C1 segment of cervical spinal cord (tissue), 14 donors: ENCODE measurements at places on chromosomes 11 and 22.

GRCh38 chr11:105609341-105609781 is 512 bp upstream of the GRIA4 start:
- DNase-seq, result peak; percentile 16

GRCh38 chr22:40720538-40721256 is 41.4 kb downstream of the MCHR1 start:
- DNase-seq, result no peak

DNA sequence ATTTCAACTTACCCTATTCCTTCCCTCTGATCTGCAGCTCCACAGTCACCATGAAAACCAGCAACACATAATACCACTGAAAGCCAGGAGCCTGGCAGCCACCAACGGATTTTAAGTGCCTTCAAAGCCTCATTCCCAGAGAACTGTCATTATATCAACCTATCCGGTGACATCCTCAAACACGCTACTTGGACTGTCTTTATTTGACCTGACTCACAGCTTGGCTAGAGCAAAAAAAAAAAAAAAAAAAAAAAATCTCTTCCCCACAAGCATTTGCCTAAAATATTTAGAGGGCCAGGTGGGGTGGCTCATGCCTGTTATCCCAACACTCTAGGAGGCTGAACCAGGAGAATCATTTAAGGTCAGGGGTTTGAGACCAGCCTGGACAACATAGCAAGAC is 32.4 kb upstream of the ARHGAP32 start:
- DNase-seq, result no peak

- DNase-seq, result no peak
These were observed 3.8 kb downstream of the CSNK1E start for GRCh38 chr22:38313384-38313955.

DNA sequence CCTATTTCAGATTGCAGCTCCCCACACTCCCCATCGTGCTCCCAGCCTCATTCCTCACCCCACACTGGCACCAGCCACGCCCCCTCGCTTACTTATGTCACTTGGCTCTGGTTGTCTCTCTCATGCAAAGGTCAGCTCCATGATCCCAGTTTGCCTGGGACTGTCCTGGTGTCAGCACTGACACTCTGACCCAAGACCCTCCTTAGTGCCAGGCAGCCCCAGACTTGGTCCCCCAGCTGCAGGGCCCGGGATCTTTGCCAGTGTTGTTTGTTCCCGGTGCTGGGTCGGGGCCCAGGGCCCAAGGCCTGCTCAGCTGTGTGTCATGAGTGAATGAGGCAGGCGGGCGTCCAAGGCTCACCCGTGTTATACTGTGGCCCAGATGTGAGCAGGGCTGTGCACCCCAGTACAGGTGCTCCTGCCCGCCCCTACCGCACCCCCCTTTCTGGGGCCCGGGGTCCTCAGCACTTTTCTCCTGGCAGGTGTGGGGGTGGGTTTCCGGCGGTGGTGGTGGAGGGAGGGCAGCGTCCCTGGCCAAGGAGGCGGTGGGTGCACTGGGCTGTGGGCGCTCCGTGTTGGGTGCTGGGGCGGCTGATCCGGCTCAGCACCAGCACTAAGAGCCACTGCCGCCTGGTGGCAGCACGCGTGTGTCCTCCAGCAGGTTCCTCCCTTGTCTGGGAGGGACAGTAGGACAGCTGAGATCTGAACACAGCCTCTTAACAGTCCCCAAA is 19.5 kb downstream of the IL17REL start:
- peak; percentile 69 for DNase-seq

- DNase-seq, result no peak
These were observed 65.6 kb downstream of the SHANK2 start for GRCh38 chr11:71186806-71187205.

GRCh38 chr11:79414644-79415317 is 26.0 kb downstream of the TENM4 start:
- DNase-seq, result no peak

DNA sequence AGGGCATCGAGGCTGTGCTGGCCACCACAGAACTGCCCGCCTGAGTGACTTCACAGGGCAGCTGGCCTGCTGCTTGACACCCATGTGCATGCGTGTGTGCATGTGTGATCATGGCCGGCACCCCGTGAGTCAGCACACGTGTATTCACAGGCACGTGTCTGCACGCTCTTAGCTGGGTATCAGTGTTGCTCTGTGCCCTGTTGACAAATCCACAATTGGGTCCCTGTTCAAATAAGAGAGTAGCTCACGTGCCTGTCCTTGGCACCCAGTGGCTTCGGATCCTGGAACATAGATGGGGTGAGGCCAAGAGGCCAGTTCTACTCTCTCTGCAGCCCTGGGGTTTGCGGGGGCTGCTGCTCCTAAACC is 14.0 kb downstream of the B3GAT1 start:
- DNase-seq, result peak; percentile 45

DNA sequence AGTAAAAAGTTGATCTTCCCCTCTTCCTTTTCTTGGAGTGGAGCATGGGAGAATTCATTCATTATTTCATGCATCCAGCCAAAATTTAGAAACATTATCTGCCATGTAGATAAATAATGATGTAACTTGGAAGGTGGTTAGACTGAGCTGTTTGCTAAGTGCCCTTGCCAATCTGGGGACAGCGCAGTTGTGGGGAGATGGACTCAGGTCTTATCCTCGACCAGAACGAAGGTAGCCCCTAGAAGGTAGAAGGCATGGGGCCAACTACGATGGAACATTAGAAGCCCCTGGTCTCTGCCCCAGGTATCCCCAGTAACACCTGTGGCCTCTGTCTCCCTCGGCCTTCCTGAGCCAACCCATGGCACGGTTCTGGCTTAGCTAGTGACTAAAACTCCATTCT is 53.0 kb upstream of the TIMP3 start:
- DNase-seq, result no peak

DNA sequence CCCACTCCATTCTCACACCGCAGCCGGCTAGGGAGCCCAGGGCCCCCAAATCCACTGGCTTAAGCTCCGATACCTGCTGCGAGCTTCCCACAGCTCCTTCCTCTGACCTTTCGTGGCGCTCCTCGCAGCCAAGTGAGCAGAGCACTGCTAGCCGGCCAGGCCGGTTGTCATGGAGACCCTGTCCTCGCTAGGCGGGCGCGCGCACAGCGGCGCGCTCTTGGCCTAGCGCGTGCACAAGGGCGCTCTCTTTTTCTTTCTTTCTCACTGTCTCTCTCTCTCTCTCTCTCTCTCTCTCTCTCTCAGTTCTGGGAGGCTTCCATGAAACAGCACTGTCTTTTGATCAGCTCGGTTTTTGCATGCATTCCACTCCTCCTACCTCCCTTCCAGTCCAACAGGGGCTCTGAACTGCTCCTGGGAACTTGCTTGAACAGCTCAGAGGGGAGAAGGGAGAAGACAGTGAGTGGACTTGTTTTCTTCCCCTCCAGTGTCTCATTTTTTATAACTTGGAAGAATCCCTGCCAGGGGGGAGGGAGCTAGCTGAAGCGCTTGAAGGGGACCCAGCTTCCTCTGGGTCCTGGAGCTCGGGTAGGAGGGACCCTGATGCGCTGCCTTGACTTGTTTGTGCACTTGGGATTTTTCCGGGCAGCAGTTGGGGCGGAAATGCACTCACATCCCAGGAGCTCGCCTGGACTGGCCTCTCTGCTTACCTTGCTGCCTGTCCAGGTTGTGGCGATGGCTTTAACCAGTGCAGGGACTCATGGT is 100.3 kb upstream of the AKIP1 start:
- DNase-seq, result peak; percentile 49

DNA sequence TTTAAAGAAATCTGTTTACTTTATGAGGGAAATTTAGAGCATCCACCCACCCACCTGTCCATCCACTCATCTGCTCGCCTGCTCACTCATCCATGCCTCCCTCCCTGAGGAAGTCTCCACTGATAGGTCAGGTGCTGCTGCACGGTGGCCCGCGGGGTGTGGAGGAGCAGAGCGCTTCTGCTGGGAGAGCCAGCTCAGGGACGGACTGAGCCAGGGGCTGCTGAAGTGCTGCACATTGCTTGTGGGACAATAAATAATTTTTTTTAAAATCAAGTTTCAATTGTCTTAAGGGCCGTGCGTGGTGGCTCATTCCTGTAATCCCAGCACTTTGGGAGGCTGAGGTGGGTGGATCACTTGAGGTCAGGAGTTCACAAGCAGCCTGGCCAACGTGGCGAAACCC is 148.9 kb downstream of the TBC1D22A start:
- DNase-seq, result no peak

DNA sequence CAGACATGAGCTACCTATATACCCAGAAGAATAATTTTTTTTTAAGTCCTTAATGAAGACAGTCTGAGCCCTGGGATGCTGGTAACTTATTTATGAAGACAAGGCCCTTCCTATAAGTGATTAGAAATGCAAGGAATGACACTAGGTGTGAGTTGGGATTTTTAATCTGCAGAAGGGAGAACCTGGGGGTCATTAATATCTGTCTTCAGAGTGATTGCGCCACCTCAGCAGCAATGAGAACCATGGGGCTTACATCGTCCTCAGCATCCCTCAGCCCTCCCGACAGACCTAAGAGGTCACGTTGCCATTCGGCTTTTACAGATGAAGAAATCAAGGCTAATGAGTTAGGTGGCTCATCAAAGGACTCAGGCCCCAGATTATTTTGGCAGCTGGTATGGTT is 55.6 kb downstream of the MCM5 start:
- DNase-seq, result no peak

DNA sequence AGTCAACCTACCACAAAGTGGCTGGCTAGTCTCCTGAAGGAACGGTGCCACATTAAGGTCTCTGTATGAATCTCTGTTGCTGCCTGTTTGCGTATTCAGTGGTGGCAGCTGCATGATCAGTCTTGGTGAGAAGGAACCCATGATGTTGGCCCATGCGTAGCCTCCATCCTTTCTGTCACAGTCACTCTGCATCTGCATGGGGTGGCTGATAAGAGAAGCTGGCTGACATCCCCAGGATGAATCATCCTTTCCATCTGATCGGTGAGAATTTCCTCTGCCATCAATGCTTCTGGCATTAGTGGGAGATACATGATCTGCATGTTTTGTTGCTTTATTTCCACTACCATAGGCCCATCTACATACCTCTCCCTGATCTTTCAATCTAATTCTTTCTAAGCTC is 199.0 kb upstream of the NECTIN1 start:
- DNase-seq, result no peak

GRCh38 chr11:27166130-27166529 is 125.5 kb downstream of the BBOX1 start:
- no peak for DNase-seq

DNA sequence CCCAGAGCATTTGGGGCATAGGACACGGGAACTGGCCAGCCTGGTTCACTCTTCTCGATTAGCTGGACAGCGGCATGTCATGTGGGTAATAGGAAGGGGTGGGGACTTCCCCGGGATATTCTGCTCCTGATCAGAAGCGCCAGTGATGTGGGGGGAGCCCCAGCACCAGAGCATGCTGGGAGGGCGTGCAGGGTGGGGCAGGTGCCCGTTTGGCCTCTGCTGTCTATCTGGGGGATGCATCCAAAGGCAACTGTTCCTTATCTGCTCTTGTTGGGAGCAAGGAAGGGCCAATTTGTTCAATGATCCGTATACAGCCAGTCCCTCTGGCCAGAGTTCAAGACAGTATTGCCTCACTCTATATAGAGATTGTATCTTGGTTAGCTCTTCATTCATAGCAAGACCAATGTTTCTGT is 43.6 kb downstream of the PPARA start:
- DNase-seq, result no peak

DNA sequence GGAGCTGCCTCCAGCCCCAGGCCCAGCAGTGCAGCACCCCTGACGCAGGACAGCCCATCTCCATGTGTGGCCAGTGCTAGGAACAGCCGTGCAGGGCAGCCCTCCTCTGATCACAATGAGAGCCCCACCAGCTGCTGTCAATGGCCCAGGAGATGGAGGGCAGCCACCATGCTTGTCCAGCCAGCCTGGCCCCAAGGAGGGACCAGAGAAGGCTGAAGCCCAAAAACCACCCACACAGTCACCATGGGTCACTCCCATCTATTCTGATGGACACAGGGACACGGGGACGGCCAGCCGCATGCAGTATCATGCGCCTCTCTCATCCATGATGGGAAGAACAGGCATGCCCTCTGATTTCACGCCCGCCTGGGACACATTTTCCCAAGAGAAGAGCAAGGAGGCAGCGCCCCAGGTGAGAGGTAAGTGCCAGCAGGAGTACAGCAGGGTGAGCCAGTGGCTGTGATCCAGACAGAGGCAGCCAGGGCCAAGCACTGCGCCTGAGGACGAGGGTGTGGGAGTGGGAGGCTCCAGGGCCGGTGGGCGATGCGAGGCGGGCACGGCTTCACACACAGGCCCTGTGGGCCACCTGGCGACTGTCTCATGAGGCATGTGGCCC is 33.6 kb upstream of the GNB1L start:
- DNase-seq, result no peak

- no peak for DNase-seq
These were observed 262.6 kb upstream of the SORL1-AS1 start for GRCh38 chr11:121715405-121715804.

DNA sequence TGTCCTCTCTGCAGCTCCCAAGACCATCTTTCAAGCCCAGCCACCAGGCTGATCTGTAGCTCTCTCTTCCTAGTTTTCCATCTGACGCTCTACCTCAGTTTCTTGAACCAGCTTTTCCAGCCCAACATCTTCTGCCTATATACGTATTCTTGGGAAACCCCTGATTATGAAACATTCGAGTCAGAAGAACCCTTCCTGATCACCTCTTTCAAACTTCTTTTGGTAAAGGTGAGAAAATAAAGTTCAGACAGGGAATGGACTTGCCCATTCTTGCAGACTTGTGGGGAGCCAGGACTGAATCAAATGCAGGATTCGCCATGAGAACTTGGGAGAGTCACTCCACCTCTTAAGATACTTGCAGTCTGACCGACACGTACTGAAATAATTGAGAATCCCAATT is 169.5 kb upstream of the NARS2 start:
- DNase-seq, result no peak

DNA sequence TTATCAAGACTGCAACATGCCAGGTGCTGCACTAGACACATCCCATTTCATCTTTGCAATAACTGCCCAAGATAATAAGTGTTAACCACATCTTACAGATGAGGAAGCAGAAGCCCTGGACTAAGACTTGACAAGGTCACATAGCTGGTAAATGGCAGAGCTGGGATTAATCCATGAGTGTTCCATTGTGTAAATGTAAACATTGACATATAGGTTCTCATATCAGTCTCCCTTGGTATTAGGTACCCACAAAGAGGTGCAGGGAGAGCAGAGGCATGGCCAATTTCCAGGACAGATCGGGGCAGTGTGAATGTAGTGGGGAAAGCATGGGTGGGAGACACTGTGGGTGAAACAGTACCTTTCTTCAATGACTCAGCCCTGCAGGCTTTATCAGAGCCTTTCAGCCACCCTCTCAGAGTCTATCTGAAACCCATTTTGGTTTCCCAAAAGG is 17.9 kb downstream of the MICAL2 start:
- DNase-seq, result no peak

- no peak for DNase-seq
These were observed 9.7 kb upstream of the OR52J3 start for GRCh38 chr11:5036669-5037068.

GRCh38 chr22:34885852-34886251 is 180.1 kb upstream of the ISX start:
- DNase-seq, result no peak

- no peak for DNase-seq
These were observed 20.0 kb downstream of the CRKL start for GRCh38 chr22:20937031-20937793.

DNA sequence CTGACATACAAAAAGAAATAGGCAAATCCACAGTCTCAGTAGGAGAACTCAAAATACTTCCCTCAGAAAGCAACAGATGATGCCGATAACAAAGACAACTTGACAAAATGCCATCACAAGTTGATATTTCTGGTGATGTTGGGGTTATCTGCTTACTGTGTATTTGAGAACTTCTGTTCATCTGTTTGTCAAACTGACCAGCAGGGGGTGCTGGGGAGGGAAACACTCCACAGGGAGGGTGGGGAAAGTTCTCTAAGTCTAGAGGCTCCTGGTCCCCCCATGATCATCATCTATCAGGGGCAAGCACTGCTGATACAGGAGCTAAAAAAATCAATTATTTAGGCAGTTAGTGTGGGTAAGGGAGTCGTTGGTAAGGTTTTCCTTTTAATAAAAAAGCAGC is 19.2 kb downstream of the GLYATL1 start:
- DNase-seq, result no peak
